NCI-H1436 treated with DMSO at 0.1 percent for 48 hours (cell line): ENCODE measurements at places on chromosomes 1 and 21.

DNA sequence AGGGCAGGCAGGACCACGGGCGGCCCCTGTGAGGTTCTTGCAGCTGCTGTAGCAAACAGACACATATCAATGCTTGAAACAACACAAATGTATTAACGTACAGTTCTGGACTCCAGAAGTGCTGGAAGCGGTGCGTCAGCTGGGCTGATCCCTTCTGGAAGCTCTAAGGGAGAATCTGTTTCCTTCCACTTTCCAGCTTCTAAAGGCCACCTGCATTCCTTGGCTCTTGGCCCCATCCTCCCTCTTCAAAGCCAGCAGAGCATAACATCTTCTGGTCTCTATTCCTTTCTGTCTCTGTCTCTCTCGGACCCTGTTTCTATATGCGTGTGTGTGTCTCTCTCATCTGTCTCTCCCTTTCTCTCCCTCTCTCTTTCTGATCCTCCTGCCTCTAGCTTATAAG is 102.3 kb downstream of the SPSB1 start:
- no peak for DNase-seq

- no peak for DNase-seq
Measured at GRCh38 chr1:219152751-219153150, 20.9 kb upstream of the LYPLAL1 start.

GRCh38 chr1:214764502-214764901 is 161.5 kb downstream of the CENPF start:
- DNase-seq: no peak

DNA sequence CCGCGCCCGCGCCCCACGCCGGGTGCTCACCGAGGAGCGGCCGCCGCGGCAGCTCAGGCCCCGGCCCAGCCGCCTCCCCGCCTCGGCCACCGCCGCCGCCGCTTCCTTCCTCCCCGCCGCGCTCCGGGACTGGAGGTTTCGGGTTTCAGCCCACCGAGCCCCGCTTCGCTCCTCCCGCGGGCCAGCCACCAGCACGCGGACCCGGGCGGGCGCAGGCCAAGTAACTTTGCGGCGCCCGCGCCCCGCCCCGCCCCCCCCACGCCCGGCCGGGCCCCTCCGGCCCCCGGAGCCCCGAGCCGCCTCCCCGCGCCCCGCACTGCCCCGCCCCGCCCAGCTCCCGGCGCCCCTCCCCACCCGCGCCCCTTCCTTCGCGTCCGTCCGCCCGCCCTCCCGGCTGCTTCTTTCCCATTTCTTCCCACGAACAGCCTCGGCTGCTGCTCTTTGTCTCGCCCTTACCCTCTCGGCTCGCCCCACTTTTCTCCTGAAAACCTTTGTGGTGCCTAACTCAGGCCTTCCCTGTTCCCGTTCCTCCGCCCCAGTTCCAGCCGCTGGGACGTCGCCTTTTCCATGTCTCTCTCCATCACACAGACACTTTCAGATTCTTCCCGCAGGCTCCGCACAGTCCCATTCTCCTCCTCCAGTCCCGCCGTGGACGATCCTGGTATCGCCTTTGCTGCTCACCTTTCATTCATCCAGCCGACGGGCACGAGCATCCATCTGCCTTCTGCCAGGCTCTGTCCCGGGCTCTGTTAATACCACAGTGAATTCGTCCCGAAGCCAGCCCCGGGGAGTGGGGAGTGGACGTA is at the start of gene GPR161:
GPR161 (minus strand) TSS at position 222 of the 806 bp plus-strand sequence. CDS start 32,080 bp downstream, outside the sequence.
- no peak for DNase-seq

- DNase-seq: no peak
Measured at GRCh38 chr1:20634594-20635084, 1.4 kb downstream of the PINK1 start.
